Effector CD4-positive, alpha-beta T cell (primary cell): ENCODE measurements at places on chromosomes 1 and 21.

DNA sequence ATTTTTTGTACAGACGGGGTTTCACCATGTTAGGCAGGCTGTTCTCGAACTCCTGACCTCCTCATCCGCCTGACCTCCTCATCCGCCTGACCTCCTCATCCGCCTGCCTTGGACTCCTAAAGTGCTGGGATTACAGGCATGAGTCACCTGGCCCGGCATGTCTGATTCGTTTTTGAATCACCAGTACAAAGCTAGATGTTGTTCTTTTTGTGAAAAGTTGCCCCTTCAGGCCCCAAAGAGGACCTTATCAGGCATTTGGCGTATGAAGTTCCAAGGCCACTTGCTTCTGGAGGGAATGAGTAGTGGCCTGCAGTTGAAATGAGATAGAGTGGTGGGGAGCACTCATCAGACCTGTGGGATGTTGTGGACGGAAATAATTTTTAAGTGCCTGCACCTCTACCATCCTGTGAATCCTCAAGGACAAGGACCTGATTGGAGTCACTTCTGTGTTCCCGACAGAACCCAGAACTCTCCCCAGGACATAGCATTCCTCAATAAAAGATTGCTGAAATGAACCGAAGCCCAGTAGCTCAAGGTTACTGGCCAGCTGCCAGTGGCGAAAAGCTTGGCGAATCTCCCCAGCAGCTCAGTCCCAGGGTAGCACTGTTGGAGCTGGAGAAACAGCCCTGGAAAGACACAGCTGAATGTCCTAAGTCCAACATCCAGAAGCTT, 50.1 kb downstream of the NDUFS5 start:
- no peak for DNase-seq

- no peak for DNase-seq
Measured at GRCh38 chr1:29417971-29418370, 181.6 kb downstream of the PTPRU start.

DNA sequence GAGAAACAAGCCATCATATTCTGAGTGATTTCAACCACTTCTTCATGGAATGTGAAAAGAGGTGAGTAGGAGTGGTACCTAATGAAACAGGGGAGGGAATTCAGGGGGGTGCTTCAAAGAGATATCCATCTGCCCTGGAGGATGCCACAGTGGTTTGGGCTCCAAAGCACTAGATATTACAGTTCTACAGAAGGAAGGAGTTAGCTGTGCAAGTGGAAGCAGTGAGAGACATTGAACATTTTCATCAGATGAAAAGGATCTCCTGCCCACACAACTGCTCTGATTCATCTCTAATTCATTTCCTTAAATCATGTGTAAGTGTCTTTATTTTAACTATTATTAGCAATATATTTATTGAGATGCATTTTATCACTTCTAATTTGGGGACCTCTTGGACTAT, 2.8 kb upstream of the RGS5 start:
- DNase-seq, result no peak

- DNase-seq, result no peak
Measured at GRCh38 chr1:198265073-198265661, 108.4 kb downstream of the NEK7 start.

DNA sequence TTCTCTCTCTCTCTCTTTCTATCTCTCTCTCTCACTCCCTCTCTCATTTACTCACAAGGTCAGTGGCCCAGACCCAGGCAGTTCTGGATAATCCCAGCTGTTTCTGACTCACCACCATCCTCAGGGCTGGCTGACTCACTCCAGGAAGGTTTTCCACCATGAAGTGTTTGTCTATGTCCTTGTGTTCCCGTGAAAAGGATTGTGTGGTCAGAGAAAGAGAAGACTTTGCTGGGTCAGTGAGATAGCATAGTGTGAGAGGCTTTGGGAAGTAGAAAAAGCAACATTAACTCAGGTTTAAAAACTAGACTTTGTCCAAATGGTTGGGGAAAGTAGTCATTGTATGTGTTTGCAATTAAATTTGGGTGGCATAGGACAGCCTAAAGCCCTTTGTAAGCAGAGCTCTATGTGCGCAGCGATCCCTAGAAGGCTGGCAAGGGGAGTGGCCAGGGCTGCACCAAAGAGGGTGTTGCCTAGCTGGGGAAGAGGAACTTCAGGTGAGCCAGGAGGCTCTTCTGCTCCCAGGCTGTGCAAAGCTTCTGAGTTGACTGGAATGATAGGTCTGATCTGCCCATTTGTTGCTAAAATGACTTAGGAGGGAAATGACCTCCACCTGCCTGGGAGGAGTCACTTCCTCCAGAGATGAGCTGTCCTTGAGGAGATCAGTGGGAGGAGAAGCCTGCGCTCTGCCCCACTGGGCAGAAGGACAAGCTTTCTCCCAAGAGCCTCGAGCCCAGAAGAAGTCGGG, 4.9 kb upstream of the CAPN2 start:
- DNase-seq, result no peak

GRCh38 chr1:194366705-194367104, 1180.3 kb upstream of the B3GALT2 start:
- DNase-seq, result no peak

DNA sequence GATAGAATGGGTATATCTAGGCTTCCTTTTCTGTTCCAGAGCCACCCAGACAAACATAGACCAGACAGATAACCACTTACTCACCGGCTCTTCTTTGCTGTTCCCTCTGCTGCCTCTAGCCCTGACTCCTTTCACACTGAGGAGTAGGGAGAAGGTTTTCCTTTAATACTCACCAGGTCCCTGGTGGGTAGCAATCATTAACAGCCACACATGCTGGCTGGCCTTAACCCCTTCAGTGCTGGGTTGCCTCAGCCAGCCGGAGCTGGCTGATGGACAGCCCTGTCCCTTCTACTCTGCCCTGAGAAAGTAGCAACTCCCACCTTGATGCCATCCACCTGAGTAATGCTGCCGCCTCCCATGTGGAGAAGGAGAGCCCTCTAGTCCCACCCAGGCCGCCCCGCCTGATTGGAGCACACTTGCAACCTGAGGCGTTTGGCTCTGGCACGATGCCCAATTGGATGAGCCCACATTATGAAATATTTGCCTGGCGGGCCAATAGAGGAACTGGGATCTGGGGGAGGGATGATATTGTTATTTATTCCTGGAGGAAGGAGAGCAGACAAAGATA, 71.6 kb downstream of the PLEKHA6 start:
- no peak for DNase-seq
